ENCODE measurements at places on chromosomes 2 and 18.

- DNase-seq = no peak
Measured at GRCh38 chr18:21735452-21736015, 5.1 kb upstream of the MIB1 start.

GRCh38 chr2:99974275-99974674 lies 168.1 kb downstream of the AFF3 start:
- DNase-seq = no peak

GRCh38 chr18:60003610-60004185 lies 103.9 kb downstream of the PMAIP1 start:
- no peak for DNase-seq

DNA sequence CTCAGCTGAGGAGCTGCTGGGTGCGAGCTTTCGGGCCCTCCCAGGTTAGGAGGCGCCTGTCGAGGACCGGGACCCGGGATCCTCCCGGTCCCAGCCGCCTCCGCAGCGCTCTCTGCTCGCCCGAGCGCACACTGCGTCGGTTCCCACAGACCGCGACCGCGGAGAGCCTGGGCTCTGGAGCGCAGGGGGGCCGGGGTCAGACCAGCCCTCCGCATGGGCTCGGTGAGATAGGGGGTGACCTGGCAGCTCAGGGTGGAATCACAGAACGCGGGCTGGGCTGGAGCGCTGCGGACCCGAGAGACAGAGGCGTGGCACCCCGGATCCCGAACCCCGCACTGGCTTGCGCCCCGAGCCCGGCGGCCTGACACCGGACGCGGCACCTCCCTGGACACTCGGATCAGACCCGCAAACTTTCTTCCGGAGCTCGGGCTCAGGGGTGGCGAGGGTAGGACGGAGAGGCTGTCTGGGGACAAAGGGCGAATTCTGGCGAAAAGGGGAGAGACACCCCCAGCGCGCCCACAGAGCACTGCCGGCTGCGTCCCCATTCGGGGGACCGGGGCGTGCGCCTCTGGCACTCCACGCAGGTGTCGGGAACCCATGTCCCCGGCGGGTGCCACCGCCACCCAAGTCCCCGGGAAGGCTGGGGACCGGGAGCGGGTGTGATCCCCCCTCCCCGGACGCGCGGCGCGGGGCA lies 612 bp downstream of the DIPK1C start:
- DNase-seq = no peak

DNA sequence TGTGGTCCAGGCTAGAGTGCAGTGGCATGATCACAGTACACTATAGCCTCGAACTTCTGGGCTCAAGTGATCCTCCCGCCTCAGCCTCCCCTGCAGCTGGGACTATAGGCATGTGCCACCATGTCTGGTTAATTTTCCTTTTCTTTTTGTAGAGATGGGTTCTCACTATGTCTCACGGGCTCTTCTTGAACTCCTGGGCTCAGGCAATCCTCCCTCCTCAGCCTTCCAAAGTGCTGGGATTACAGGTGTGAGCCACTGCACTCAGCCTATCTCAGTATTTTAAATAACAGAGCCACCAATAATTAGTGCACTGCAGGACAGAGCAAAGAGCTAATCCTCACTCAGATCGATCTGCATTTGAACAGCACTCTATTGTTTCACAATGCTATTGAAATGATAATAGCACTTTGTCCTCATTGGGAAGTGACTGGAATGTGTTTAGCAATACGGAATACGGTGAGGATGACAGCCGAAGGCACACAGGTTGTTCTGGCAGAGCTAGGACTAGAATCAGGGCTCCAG lies 335.9 kb downstream of the DLGAP1 start:
- no peak for DNase-seq

DNA sequence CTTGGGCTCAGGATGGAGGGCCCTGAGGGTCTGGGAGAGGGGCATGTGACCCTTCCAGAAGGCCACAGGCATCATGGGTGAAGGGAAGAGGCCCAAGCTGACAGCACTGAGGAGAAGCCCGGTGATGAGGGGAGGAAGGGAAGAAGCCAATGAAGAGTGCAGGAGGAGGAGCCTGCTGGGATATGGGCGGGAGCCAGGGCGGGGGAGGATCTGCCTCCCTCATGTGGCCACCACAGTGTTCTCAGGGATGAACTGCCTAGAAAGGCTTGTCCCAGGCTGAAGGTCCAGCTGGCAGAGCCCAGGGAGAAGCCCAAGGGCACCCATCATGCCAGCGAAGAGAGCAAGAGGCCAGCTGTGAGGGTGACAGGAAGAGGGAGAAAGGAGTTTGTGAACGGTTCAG lies 24.6 kb upstream of the PLB1 start:
- DNase-seq = no peak
